COR-L47 (cell line): ENCODE measurements at places on chromosomes 3 and 15.
A peak's percentile ranks its signal among the peaks of the same experiment; 100 is the strongest.

DNA sequence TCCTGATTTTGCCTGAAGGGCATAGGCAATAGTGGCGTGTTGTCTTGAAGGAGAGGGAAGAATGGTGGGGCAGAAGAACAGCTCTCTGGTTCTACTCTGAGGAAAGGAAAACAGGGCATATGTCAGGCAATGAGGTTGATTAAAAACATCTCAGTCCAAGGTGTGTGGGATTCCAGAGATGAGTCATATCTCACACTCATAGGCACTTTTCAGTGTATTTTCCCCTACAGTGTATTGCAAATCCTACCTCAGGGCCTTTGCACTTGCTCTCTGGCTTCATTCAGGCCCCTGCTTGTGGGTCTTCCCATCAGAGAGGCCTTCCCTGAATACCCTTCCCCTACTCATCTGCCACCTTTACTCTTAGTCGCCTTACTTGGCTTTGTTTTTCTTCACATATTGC lies 107.8 kb downstream of the SLCO3A1 start:
- DNase-seq, result no peak

GRCh38 chr3:44109771-44110361 lies 131.8 kb upstream of the TOPAZ1 start:
- peak; percentile 57 for DNase-seq

DNA sequence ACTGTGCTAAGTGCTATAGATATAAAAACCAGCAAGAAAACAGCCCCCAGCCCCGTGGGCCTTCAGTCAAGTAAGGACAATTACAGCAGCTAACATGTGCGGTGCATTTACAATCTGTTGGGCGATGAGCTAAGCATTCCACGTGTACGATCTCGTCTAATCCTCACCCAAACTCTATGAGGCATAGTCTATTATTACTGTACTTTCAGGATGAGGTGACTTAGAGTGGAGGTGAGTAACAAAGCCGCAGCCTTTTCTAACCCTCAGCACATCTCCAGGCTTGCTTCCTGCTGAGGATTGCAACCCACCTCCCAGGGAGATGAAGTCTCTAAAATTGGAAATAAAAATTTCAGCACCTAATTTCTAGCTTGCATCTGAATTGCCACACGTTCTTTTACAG lies 53.2 kb upstream of the MCF2L2 start:
- no peak for DNase-seq

DNA sequence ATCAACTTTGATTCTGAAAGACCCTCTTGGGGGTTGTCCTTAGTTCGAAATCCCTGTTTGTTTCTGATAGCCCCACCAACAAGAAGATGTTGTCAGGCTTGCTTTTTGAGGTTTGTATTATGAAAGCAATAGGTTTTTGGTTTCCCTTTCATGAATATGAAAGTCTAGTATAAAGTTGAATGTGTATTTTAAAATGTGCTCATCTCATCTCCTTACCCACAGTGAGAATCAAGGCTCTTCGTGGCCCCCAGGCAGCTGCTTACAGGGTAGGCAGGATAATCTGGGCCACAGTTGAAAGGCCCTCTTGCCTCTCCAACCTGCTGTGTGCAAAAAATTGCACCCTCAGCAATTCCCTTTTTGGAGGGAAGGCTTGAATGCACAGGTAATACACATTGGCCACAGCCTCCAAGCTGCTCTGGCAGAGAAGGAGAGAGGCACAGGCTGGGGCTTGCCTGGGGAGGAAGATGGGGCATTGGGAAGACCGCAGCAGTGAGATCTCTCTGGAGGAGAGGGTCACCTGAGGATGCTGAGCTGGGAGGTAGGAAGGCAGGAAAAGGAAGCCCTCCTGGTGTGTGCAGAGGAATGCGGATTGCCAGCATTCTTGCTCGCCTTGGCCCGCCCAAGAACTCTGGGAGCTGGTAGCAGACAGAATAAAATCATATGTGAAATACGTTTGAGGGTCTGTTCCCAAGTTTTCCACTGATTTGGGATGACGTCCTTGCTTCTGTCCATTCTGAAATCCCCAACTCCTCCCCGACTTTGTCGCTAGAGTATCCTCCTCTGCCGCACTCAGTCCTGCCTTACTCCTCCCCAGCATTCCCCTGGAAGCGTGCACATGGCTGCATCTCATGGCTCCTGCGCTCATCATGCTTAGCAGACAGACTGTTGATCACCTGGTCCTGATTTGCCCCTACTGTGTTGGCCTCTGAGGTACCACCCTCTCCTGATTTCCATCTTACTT lies 196.4 kb downstream of the RPLP1 start:
- DNase-seq, result no peak

GRCh38 chr3:115217678-115218451 lies 70.8 kb upstream of the ZBTB20 start:
- DNase-seq, result peak; percentile 86

DNA sequence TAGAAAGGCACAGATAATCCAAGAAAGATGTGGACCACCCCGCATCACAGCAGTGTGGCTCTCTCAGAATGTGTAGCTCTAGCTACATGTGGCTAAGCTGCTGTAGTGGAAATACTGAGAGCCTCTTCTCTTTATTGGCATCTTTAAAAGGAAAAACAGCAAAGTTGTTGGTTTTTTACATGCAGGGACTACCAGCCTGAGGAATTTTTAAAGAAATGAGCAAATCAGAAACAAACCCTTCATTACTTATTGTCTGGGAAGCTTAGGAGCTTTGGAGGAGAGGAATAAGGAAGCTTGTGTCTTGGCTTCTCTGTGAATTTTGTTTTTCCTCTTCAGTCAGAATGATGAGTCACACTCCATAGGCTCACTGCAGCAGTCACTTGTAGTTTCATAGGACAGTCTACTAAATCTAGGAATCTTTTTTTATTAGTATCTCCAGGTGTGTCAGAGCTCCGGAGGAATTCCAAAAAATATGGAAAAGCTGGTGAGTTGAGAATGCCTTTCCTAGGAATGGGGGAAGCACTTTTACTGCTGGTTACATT lies 27.5 kb downstream of the POLG start:
- DNase-seq, result no peak

DNA sequence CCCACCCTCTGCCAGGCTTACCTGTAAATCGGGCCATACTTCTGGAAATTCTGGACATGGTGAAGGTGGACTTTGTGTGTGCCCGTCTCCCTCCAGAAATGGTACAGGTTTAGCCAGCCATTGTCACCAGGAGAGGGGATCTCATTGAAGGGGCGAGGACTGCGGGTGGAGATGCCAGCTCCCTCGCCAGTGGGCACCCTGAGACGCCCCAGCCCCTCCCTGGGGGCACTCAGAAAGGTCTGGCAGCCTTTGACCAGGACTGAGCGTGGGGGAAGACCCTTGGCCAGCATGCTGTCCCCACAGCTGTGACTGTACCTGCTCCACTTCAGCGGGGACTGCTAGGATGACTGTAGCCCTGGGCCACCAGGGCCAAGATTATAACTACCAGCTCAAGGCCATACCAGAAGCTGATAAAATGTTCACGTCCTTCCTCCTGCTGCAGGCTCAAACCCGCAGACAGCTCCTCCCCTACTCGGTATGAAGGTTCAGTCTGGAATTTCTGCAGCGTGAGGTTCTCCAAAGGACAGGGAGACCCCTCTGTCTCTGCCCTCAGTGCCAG lies at the start of gene CYP11A1:
Gene CYP11A1, minus strand, starts transcription at position 351 of the 559 bp plus-strand sequence. Its CDS starts 61 bp downstream, at position 290.
- no peak for DNase-seq

DNA sequence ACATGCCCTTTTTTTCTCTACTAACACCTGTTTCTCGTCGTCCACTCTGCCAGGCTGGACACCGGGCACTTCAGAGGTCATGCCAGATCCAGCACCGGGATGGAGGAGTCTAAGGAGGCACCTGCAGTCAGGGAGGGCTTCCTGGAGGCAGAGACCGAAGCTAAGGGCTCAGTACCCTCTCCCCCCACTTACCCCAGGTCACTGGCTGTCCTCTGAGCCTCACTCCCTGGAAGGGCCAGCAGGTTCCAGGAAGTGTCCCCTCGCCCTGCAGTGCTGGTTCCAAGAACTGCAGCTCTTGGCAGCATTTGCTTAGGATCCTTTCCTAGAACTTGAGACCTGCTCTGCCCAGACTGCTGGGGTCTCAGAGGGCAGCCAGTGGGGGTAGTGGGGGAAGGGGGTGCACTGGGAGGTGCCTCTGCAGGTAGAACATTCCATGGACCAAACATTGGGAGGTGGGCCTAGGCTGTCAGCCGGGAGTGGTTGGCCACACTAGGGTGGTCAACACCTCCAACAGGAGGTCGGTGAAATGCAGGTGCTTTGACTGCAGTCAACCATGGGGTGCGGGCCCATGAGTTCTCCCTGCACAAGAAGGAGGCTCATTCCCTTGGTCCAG lies 11.3 kb downstream of the CISH start:
- DNase-seq, result no peak

DNA sequence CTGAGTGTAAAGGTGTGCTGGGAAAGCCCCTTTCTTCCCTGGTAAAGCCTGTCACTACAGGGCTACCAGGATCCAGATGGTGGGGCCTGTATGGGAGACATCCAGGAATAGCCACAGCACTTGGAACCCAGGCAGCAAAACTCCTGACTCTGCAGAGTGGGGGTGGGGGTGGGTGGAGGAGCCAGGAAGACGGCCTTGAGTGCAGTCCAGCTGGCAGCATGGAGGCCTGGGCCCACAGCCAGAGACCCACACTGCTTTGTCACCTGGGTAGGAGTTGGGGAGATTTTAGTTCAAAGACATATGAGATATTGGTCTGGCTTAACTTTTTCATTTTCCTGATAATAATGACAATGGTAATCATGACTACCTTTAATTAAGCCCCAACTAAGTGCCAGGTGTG lies 116.7 kb upstream of the MRPS22 start:
- no peak for DNase-seq

DNA sequence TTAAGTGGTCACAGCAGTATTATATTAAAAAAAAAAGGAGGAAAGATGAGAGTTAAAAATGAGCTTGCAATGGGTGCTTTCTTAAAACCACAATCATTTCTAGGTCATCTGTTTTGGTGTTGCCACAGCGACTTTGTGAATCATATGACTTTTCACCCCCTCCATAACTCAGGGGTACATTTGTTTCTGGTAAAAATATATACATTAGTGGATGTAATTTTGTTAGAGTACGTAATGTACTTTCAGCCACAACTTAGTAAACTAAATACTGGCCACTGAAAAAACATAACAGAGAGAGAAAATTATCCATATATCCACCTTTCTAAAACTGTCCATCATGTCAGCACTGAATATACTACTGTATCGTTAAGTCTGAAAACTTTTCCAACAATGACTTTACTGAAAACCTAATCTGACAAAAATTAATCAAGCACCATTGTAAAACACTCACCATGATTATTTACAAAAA lies 3.4 kb downstream of the ANKRD28 start:
- DNase-seq, result no peak

- DNase-seq, result no peak
Measured at GRCh38 chr3:18301781-18302180, 123.4 kb downstream of the SATB1 start.

DNA sequence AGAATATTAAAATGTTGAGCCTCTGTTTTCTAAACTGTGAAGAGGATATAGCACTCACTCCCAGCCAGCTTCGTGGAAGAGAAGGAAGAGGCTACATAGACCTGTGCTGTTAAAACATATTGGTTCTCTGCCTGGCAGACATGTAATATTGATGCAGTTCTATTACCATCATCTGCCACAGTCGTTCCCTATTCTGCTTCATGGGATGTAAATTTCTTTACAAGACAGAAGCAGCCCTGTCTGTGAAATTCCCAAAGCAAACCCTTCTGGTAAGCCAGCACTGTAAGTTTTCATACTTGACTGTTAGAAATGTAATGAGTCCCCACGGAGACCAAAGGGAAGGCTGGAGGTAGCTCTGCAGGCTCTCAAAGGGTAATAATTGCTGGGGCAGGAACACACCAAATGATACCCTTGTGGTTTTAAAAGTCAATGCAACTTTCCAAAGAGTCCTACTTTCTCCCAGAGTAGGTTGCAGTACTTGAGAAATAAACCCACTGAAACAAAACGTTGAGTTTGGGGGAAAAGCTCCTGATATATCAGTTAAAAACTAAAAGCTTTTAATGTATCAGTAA lies 129.9 kb upstream of the HES1 start:
- no peak for DNase-seq

DNA sequence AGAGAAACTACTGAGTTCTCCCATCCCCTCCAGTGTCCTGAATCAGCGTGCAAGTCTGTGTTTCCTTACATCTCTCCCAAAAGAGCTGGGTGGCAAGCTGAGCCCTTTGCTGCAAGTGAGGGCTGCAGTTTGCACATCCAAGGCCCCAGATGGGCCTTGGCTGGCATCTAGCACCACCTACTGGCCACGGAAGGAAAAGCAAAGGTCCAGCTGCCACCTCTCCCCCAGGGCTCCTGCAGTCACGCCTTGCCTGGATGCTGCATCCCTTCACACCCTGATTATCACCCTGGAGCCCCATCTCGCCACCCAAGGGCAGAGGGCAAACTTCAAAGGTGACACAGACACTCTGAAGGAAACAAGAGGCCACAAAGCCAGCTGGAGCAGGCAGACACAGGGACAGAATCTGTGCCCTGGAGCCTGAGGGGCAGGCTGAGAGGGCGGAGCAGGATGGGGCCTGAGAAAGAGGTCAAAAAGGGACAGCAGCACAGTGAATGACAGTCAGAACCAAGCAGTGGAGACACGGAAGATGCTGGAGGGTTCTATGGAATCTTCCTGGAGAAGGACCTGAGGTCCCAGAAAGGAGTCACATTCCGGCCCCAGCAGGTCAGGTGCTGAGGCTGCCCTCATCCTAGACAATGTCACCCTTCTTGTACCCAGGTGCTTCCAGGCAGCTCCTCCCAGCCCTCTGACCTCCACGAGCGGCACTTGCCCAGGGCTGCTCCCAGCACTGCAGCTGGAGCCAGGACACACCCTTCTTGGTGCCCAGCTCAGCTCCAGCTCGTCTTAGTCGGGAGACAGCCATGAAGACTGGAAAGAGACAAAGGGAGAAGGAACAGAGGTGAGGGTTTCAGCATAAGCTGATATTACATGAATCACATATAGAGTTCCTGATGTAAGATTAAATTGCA lies 18.3 kb upstream of the NTRK3 start:
- DNase-seq, result peak; percentile 11

GRCh38 chr3:106765342-106765741 lies 611.9 kb upstream of the CCDC54 start:
- DNase-seq, result no peak

DNA sequence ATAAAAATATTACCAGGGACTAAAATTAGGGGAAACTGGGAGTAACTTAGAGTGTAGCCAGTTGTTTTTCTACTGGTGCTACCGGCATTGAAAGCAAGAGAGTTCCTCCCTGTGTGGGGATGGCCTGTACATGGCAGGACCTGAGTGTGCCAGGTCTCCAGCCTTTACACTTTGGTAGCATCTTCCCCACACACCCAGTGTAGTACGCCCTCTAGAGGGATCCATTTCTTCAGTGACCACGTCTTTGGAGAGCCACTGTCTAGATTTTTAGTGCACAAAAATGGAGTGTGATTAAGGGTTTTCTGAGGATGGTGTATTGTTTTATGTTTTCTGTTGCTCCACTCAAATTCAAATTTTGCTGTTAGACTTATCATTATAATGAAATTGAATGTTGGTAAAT lies 507.0 kb upstream of the TPRG1 start:
- DNase-seq, result no peak

GRCh38 chr3:73745526-73746191 lies 120.9 kb upstream of the PDZRN3 start:
- peak; percentile 81 for DNase-seq

DNA sequence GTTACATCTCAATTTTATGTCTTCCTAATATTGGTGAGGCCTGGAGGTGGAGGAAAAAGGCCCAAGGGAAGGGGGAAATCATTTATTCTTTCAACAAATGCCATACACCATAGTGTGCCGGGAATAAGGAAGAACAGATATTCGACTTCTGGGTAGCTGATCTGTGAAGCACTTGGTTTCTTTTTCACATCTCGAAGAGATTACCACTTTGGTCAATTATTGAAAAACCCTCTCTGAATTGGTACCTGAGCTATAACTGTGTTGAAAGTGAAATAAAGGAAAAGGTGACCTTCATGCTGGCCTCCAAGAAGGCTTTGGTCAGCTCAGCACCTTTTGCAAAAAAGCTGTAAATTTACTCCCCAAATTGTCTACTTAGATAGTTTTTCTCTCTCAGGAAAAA lies 14.2 kb upstream of the MB21D2 start:
- DNase-seq, result no peak
